Kidney epithelial cell (primary cell): ENCODE measurements at places on chromosomes 6 and 20. TPM values are rescaled to one million over a fixed set of nuclear protein-coding genes. Genes with fewer than 3 reads are reported as not detected.

PLEKHG1 gene
- total RNA-seq = 27.8 and 52.9 TPM in 2 replicates

RIMS1 gene
- total RNA-seq = 0.38 and 0.55 TPM in 2 replicates

FRS3 gene
- total RNA-seq = 2.1 and 4.0 TPM in 2 replicates

GNAS-AS1 gene
- total RNA-seq = 0.07 and 1.3 TPM in 2 replicates

SFTA2 gene
- 1.0 TPM in 1 of 2 replicates, not detected in the other for total RNA-seq

SLC24A3 gene
- 0.08 TPM in 1 of 2 replicates, not detected in the other for total RNA-seq

PLG gene
- not detected in 2 replicates for total RNA-seq

PPP1R3G gene
- total RNA-seq = 0.96 and 2.1 TPM in 2 replicates

ECT2L gene
- total RNA-seq = not detected in 2 replicates

PKIB gene
- 10.6 and 15.3 TPM in 2 replicates for total RNA-seq

SLC22A16 gene
- 0.71 TPM in 1 of 2 replicates, not detected in the other for total RNA-seq

SEMG1 gene
- total RNA-seq = not detected in 2 replicates
